ENCODE measurements at places on chromosomes 2 and 18.

GRCh38 chr2:127829845-127830246, 18.9 kb upstream of the WDR33 start:
- DNase-seq, result no peak

GRCh38 chr2:204909791-204910190, 364.5 kb downstream of the PARD3B start:
- DNase-seq, result no peak

DNA sequence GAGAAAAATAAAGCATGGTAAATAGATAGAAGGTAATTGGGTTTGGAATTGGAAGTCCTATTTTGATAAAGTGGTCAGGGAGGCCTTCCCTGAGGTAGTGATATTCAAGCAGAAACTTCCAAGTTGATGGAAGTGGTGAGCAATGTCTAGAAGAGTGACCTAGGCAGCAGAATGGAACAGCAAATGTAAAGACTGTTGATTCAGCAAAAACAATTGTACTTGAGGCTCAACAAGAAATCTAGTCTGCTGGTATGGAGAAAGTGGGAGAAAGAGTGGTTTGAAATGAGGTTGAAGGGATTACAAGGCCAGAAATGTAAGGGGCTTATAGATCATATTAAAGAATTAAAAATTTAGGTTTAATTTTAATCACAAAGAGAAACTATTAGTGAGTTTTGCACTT, 181.3 kb downstream of the MBD5 start:
- no peak for DNase-seq

- peak; percentile 35 for DNase-seq
These were observed 1.4 kb downstream of the CYRIA start for GRCh38 chr2:16664052-16664731.

GRCh38 chr2:158509928-158510797, 53.4 kb downstream of the PKP4 start:
- DNase-seq, result peak; percentile 58

DNA sequence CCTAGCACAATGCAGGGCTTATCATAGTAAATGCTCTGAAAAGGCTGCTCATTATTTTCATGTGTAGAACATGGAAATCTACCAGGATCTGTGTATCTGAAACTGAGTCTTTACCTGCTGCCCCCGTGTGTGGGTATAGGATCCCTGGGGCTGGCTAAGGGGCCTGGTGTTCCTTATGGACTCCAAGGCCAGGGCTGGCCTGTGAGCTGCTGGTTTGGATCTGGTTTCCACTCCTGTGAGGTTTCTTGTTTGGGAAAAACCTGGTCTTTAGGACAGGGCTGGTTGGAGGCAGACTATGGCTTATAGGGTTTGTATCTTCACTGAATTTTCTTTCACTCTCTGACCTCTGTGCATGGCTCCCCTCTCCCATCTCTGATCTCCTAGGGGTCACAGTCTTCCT, 80.8 kb downstream of the DYSF start:
- DNase-seq, result no peak

GRCh38 chr2:181103659-181104058, 123.3 kb downstream of the UBE2E3 start:
- DNase-seq, result no peak

- no peak for DNase-seq
These were observed 46.5 kb downstream of the ZAP70 start for GRCh38 chr2:97759727-97760407.

GRCh38 chr18:60754413-60755009, 381.9 kb upstream of the MC4R start:
- no peak for DNase-seq

GRCh38 chr2:188042412-188042811, 249.3 kb upstream of the GULP1 start:
- no peak for DNase-seq

DNA sequence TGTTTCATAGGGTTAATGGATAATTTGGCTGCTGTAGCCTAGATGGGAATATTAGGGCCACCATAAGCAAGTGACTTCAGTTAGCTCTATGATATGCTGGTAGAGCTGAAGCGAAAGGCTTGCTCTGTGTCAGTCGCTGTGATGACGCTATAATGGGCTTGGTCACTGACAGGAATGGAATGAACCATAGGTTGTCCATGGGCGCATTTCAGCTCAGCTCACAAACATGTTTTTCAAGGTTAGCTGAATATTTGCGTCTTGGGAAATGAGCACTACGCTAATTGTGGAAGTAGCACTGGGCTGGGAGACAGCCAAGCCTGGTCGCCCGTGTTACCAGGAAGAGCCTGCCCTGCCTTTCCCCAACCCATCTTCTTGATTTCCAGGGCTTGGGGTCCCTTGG, 3.2 kb upstream of the MYO7B start:
- no peak for DNase-seq

DNA sequence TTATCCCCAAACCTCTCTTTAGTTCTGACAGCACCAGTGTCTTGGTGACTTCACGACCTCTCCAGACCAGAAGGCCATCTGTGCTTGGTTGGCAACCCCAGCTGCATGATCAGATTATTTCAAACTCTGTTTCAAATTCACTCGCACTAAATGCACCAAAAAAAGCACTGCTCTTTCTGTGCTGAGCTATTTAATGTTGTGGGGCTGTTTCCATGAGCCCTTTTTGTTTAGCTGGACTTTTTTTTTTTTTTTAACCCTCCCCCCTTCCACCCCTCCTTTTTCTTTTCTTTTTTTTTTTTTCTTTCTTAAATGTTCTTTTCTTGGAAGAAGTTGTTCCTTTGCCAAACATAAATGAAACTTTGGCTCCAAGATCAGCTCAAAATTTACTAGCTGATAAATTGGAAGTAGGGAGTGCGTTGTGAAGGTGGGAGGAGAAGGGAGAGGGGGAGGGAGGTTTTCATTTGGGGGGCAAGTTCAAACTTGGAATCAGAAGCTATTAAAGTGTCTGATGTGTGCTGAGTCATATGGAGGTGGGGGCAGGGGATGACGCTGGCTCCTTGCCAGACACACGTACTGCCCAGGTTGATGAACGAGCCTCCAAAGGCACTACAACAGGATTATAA, 543.0 kb upstream of the TNP1 start:
- DNase-seq, result no peak

- DNase-seq, result no peak
These were observed 192.9 kb upstream of the SMAD2 start for GRCh38 chr18:48123324-48123723.

GRCh38 chr18:60975420-60975819, 357.8 kb upstream of the CDH20 start:
- DNase-seq, result no peak

GRCh38 chr2:216447293-216447692, 35.0 kb downstream of the SMARCAL1 start:
- no peak for DNase-seq

GRCh38 chr2:235146206-235146605, 194.4 kb downstream of the SH3BP4 start:
- no peak for DNase-seq

GRCh38 chr2:239456940-239457339, 56.1 kb upstream of the HDAC4 start:
- no peak for DNase-seq

DNA sequence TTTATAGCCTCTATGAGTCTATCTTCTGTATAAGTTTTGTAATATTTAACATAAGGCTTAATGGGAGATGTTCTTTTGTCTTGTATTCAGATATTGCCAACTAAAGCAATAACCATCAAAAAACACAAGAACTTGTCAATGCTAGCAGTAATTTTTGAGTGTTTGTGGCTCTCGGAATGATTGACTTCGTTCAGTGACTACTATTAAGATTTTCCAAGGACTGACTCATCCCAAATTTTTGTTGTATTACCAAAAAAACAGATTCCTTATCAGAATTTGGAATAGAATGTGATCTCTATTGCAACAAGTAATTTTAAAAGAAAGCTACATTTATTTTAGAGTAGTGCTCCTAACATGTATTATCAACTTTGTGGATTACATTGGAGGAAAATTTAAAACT, 8.1 kb downstream of the NABP1 start:
- no peak for DNase-seq

DNA sequence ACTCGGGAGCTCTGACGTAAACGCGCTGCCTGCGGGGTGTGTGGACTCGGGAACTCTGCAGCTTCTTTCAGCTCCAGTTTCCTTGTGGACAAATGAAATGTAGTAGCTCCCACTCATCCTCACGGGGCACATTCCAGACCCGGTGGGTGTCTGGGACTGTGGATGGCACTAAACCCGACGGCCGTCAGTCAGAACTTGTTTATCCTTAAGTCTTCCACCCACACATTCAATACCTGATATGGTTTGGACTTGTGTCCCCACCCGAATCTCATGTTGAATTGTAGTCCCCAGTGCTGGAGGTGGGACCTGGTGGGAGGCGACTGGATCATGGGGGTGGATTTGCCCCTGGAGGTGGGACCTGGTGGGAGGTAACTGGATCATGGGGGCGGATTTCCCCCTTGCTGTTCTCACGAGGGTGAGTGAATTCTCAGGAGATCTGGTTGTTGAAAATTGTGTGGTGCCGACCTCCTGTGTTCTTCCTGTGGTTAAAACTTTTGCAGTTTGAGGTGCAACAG, 81.2 kb upstream of the SNTG2 start:
- DNase-seq, result no peak

GRCh38 chr2:107989445-107989844, 3.1 kb downstream of the SLC5A7 start:
- no peak for DNase-seq

- DNase-seq, result peak; percentile 90
These were observed 37.4 kb upstream of the RAPGEF4 start for GRCh38 chr2:172698041-172698863.

DNA sequence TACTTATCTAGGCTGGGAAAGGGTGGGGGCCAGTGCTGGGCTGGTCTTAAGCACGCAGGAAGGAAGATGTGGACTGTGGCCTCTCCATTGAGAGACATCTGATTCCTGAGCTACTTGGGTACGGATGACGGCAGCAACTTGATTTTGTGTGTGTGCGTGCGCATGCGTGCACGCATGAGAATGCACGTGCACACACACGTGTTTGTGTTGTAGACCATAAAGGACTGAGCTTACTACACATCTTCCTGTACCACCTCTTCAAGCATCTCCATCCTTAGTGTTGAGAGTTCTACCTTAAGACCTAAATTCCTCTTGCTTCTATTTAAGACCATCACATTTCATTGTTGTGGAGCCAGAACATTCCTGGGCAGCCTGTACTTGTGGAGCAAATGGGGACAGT, 9.5 kb downstream of the WNT6 start:
- DNase-seq, result no peak

DNA sequence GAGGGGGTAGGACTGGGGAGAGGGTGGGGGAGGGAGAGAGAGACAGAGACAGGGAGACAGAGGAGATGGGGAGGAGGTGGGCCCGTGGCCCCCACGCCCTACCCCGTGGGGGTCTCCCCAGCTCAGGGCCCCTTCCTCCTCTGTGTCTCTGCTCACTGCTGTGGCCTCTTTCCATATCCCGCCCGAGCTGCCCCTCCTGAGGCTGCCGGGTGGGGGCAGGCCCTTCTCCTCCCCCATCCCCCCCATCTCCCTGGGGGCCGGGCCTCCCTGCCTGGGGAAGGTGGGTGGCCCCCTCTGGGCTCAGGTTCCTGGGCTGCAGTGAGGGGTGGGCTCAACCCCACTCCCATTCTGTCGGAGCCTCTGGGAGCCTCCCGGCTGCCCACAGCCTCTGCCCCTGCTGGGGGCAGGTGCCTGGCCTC, 332 bp upstream of the PDCD1 start:
- DNase-seq, result no peak

DNA sequence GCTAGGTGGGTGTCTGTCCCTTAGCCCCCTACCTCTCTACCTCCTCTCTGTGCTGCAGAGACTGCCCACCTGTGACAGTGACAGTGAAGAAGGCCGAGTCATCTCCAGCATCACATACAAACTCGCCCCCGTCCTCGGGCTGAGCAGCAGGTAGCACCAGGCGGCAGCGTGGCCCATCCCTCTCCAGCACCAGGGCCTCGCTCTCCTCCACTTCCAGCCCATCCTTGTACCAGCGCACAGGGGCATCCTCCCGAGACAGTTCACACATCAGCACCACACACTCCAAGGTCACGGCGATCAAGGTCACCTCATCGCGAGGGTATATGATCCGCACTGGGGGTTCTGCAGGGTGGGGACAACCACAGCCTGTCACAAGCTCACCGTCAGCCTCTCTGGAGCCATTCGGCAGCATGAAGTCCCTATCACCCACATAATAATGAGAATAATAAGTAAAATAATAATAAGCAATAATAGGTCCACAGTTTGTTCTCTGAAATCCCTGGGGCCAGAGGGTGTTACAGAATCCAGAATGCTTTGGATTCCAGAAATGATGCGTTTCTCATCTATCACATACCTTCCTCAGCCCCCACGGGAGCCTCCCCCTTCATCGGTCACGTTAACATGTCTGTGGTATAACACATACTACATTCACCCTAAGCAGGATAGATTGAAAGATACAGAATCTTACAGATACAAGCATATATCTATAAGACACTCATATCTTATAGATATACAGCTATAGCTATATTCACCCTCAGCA, 12.0 kb downstream of the OBSL1 start:
- DNase-seq, result no peak

GRCh38 chr2:47519604-47520301, 116.8 kb downstream of the MSH2 start:
- no peak for DNase-seq

DNA sequence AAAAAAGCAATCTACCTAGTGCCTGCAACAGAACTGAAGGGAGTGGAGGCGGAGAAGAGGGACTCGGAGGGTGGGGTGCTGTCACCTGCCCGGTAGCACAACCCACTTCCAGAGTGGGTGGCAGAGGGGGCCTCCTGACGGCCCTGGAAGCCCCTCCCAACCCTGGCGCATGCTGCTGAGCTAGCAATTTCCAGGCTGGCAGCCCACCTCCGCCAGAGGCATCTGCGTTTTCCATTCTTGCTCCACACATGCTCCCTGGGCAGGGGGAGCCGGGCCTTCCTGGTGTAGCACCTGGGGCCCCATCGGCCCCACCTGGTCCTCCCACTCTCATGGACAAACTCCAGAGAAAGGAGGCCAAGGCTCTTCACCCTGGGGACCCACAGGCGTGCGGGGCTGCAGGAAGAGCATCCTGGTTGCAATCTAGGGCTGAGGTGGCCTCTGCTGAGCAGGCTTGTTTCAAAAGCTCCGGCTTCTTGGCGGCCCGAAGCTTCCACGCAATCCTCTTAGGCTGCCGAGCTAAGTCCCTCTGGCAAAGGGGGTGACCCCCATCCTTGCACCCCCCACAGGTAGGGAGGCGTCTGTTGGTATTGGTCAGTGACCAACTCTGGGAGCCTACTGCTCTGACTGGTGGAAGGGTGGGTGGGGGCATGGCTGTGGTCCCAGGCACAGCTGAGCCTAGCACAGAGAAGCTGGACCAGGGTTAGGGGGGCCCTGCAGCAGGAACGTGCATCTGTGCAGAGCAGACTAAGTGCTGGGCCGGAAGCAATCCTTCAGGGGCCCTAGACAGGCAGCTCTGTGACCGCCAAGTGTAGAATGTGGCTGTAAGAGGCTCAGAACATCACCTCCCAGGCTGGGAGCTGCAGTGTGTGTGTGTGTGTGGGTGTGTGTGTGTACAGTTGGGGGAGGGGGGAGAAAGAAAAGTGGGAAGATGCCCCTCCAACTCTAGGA, 2.6 kb downstream of the HS6ST1 start:
- DNase-seq, result no peak

DNA sequence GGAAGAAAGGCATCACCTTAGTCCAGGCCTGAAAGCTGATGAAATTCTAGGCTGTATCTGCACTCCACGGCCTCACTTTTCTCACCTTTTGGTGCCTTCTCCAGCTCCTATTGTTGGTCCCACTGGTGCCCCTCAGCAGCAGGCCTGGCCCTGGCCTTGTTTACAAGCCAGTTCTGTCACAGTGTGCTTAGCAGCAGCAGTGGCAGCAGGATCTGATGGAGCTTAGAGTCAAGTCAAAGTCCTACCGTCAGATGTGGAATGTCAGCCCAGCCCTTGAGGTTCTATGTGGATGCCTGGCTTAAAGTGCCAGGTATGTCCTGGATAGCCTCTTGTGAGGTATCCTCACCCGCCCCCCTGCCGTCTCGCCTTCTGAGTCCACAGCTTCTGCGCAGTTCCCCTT, 281.3 kb downstream of the SUCLG1 start:
- DNase-seq, result no peak
